ENCODE measurements at places on chromosomes 4 and X.

DNA sequence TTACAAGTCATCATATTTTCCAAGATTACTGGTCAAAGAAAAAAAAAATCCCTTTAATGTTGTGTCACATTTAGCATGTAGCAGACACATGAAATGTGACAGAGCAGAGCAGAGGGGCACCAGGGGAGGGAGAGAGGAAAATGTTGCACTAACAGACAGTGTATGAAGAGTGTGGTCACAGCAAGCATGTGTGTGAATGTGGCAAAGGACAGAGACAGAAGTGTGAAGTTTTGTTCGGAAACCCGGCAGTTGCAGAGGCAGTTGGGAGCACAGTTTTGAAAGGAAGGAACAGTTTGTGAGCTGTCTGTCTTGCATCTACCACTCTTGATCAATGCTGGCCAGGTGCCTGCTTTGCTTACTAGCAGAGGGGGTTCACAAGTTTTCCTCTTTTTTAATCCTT lies 83.9 kb upstream of the MAP3K15 start:
- no peak for DNase-seq

GRCh38 chrX:39984191-39984956 lies 113.4 kb downstream of the BCOR start:
- no peak for DNase-seq

DNA sequence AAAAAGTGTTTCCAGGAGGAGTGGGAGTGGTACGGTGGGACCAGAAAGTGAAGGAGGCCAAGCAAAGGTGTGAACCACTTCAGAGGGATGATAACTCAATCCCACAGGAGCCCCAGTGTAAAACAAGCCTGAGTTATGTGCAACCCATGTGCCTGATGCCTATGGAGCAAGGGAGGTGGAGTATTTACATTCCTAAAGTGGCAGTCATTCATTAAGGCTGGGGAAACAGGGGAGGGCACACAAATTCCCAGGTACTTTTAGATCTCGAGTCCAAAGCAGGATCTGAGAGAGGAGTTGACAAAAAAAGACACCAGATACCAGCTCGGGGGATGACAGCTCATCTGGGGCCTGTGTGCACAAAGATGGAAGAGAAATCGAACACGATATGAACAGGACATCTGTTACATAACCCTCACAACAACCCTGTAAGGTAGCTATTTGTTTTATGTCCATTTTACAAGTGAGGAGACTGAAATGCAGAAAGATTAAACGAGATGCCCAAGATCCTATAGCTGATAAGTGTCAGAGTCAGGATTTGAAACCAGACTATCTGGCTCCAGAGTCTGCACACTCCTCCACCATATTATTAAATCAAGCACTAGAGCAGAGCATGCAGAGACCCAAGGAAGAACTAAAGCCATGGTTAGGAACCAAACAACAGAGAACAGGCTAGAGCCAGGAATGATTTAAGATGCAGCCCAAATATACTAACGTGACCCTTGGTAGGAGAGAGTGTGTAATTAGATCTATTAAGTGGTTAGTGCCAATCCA lies 91.9 kb upstream of the MAPK10 start:
- DNase-seq: no peak

DNA sequence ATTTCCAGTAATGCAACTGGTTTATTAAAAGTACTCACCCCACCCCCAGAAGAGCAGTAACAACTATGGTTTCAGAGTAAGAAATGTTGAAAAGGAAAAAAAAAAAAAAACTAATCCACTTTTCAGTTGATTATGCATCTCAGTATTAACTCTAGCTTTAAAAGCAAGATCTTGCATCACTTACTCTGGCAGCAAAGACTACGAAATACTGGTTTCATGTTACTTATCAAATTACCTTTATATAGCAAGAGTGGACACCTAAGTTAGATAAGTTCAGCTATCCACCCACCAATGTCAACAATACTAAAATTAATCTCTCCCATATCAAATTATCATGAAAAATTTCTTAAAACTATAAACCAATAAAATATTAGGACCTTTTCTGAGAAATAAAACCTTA lies 105.0 kb downstream of the ABCB7 start:
- DNase-seq: no peak

DNA sequence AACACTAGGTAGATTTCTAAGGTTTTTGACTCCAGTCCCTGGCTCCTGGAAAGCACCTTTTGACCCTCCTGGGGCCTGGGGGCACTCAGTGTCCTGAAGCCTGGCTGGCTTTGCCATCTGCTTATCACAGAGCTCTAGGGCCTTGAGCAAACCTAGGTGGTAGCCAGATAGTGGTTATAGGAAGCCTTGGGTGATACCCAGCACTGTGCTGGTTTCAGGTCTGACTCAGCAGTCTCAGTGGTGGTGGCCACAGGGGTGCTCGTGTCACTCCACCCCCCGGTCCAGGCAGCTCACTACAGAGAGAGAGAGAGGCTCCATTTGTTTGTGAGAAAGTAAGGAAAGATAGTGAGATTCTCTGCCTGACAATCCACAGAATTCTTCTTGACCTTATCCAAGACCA lies 195.8 kb upstream of the ZFP42 start:
- no peak for DNase-seq

GRCh38 chr4:154511548-154511947 lies 19.9 kb upstream of the DCHS2 start:
- no peak for DNase-seq

GRCh38 chrX:1649621-1650020 lies 34.8 kb downstream of the ASMT start:
- DNase-seq: no peak

DNA sequence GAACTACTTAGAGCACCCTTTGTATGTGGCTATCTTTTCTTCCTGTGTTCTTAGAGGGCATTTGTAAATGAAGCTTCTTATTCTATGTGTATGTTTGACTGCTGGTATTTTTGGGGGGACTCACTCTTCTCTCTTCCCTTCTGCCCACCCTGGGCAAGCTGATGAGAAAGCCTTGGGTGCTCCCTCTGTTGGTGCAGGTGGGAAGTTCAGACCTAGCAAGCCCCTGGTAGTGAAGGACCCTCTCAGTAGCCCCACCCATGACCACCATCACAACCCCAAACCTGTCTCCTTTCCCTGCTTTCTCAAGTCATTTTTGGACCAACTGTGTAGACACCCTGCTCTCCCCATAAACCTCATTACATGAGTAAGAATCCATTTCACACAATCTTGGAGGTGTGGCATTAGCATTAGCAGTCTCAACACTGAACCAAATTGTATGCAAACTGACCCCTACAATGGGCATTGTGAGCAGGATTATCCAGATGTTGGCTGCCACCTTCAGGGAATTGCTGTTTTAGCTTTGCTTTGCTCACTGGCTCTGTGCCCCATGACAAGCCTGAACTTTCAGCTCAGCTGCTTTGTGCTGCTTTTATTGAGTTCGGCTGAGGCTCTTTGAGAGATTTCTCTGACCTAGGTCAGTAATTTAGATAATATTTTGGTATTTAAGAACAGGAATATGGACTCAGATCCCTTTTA lies 27.9 kb downstream of the TRIM61 start:
- DNase-seq: no peak

- no peak for DNase-seq
These were observed 262.8 kb downstream of the BMPR1B start for GRCh38 chr4:95020521-95020920.

GRCh38 chrX:154458954-154459778 lies 1.1 kb downstream of the PLXNA3 start:
- DNase-seq: no peak

GRCh38 chrX:23662853-23663252 lies 4.4 kb upstream of the PRDX4 start:
- no peak for DNase-seq

Data from activated T-helper 9 cell treated with anti-CD3 and anti-CD28 coated beads, Interleukin-2, amount 50 U/mL, for 16 hours (primary cell).